ENCODE measurements at places on chromosomes 6 and 20. TPM values are rescaled to one million over a fixed set of nuclear protein-coding genes. Genes with fewer than 3 reads are reported as not detected.

DNA sequence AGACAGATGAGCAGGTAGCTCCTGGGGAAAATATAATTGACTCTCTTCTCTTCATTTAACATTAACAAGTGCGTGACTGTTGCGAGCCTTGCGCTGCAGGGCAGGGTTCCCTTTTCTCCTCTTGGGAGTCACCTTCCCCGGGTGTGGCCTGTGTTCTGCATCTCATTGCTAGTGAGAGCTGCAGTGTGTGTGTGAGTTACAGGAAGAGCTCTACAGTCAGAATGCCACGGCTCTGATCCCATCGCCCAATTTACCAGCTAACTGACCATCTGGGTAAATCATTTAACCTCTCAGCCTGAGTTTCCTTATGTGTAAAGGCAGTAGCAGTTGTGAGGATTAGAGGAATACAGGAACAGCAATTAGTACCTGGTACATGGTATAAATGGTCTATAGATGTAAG is 106.8 kb upstream of the NUP153 start:
- no peak overlapping the region for H3K4me3 ChIP-seq
- H3K36me3 ChIP-seq, result no peaks in the 10 kb centered on the region
- peaks cover 13% of the 10 kb centered on the region for H3K27me3 ChIP-seq
- DNase-seq, result no peak

DNA sequence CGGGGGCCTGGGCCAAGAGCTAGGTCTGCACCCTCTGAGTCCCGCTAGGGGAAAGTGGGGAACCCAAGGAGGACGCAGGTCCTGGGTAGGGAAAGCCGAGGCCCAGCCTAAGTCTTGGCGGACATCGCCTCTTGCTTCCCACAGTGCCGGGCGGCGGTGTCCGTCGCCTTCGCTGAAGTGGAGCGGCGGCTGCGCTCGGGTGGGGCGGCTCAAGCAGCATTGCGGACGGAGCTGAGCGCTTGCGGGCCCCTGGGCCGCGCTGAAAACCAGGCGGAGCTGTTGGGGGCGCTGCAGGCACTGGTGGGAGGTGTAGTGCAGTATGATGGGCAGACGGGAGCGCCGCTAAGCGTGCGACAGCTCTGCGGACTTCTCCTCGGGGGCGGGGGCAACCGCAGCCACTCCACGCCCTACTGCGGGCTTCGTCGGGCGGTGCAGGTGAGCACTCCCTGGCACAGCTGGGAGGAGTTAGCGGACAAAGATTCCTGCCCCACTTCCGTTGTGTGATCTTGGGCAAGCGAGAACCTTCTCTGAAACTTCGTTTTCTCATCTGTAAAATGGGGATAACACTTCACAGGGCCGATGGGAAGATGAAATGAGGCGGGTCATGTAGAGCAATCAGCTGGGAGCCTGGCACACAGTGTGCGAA is 4.2 kb downstream of the PRSS16 start:
- peak overlapping the region; percentile 81 for H3K4me3 ChIP-seq
- peak; percentile 78 for DNase-seq
- H3K36me3 ChIP-seq, result no peaks in the 10 kb centered on the region
- no peak overlapping the region for H3K27ac ChIP-seq

Gene LSM14B
- total RNA-seq, result 42.4 TPM

Gene TCF15
- total RNA-seq, result not detected

DNA sequence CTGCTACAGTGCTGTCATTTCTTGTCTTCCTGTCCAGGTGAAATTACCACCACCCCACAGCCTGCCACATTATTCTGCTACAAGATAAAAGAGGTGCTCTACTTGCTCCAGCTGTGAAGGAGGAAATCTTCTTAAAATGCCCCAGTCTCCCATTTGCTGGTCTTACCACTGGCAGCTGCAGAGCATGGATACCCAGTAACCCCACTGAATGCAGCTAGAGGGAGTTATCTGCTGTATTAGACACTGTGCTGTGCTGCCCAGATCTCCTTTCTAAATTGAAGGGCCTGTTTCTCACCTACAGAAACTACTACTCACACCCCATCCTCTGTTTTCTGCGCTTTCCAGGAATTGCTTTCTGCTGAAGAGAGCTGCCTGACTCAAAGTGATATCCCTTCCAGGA is 517.8 kb downstream of the PKHD1 start:
- H3K27ac ChIP-seq, result no peak overlapping the region
- no peaks in the 10 kb centered on the region for H3K36me3 ChIP-seq
- no peaks in the 10 kb centered on the region for H3K27me3 ChIP-seq
- no peaks in the 10 kb centered on the region for H3K4me1 ChIP-seq
- DNase-seq, result no peak
- no peak overlapping the region for H3K4me3 ChIP-seq

GRCh38 chr6:114055349-114055748 is 84.4 kb upstream of the HDAC2 start:
- H3K4me3 ChIP-seq, result no peak overlapping the region
- no peaks in the 10 kb centered on the region for H3K27me3 ChIP-seq
- H3K36me3 ChIP-seq, result no peaks in the 10 kb centered on the region
- no peak overlapping the region for H3K27ac ChIP-seq
- no peak for DNase-seq

Gene SAMD10
- total RNA-seq, result 12.5 TPM

DNA sequence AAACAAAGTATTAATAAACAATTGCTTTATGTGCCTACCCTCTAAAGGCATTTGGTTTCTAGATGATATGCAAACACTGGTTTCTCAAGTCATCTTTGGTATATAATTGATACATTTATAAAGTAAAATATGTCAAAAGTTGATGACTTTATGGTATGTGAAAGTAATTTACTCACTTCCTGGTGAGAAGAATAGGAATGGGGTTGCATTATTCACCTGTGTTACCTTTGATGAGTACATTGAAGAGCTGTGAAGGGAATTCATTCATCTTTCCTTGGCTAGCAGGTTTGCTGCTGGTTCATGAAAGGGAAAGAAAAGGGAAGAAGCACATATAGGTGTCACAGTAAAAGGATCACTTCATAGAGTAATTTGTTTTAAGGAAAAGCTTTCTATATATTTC is 20.4 kb downstream of the RNF217 start:
- peaks cover 2% of the 10 kb centered on the region for H3K27me3 ChIP-seq
- no peak overlapping the region for H3K27ac ChIP-seq
- no peaks in the 10 kb centered on the region for H3K36me3 ChIP-seq
- peaks cover 8% of the 10 kb centered on the region for H3K4me1 ChIP-seq
- no peak for DNase-seq

- H3K4me1 ChIP-seq, result no peaks in the 10 kb centered on the region
- H3K4me3 ChIP-seq, result no peak overlapping the region
- no peak overlapping the region for H3K27ac ChIP-seq
- DNase-seq, result no peak
Observed at GRCh38 chr20:7327810-7328209, 560.3 kb downstream of the BMP2 start.

DNA sequence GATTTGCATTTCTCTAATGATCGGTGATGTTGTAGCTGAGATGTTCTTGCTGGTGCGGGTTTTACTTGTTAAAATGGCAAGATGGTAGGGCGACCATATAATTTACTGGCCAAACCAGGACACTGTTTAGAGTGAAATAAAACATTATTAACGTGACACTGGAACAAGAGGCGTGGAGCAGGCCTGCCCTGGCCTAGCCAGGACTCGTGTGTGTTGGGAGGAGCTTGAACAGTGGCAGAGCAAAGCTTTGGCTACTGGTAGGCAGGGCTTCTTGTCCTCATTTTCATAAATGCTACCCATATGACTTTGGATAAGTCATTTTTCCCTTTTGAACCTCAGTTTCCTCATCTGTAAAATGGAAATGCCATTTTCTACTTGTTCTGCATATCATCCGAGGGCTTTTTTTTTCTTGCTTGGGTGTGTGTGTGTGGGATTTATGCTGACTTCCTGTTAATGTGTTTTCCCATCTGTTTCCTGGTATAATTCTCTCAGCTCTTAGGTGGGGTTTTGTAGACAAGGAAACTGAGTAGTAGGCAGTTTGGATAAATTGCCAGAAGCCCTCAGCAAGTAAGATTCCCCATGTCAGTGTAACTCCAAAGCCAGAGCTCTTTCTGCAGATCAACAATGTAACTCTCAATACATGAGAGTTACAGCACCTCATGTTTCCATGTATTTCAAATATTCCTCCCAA is 81.7 kb downstream of the TOX2 start:
- H3K4me3 ChIP-seq, result no peak overlapping the region
- H3K4me1 ChIP-seq, result peaks cover 2% of the 10 kb centered on the region
- peaks cover 48% of the 10 kb centered on the region for H3K27me3 ChIP-seq

GRCh38 chr6:70563530-70563929 is 3.2 kb upstream of the SDHAF4 start:
- peaks cover 15% of the 10 kb centered on the region for H3K4me1 ChIP-seq
- H3K4me3 ChIP-seq, result no peak overlapping the region
- H3K27ac ChIP-seq, result no peak overlapping the region
- DNase-seq, result no peak
- peaks cover 3% of the 10 kb centered on the region for H3K36me3 ChIP-seq

Gene LINC00237
- total RNA-seq, result not detected

Gene CCM2L
- total RNA-seq, result not detected

DNA sequence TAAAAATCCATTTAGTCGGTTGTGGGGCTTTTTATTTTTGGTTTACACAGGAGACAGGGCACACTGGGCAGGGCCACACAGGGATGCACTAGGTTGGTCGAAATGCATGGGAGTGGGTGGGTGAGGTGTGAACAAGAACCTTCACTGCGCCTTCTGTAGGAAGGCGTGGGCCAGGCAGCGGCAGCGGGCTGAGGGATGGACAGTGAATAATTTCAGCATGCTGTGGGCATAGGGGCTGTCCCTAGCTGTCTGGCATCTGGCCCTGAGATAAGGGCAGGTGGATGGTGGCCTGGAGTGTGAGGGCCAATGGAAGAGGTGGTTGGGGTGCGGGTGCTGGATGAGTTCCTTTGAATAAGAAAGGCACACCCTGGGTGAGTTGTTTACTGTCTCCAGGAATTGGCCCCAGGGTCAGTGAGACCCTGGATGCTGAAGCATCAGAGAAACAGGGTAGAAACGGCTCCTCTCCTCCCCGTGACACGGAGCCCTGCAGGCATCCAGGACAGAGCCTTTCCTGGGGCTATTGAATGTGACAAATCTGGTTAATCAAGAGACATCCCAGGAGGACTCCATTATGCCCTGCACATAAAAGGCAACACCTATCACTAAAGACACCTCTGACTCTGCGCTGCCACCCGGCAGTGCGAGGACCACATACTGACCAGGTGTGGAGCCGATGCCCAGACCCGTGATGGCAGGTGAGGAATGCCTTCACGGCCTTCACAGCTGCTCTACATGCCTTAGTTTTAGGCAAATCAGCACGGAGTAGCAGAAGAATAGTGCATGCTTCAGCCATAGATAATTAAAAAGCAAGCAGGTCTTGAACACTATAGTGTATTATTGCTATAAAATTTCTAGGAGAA is 123.0 kb upstream of the SNX9 start:
- H3K36me3 ChIP-seq, result no peaks in the 10 kb centered on the region
- H3K27me3 ChIP-seq, result peaks cover 4% of the 10 kb centered on the region
- H3K4me1 ChIP-seq, result no peaks in the 10 kb centered on the region
- no peak for DNase-seq

Gene ENPP5
- not detected for total RNA-seq

- H3K4me3 ChIP-seq, result no peak overlapping the region
- H3K27ac ChIP-seq, result no peak overlapping the region
- H3K27me3 ChIP-seq, result peaks cover 4% of the 10 kb centered on the region
- H3K4me1 ChIP-seq, result peaks cover 33% of the 10 kb centered on the region
- no peaks in the 10 kb centered on the region for H3K36me3 ChIP-seq
Observed at GRCh38 chr6:111970426-111970825, 83.5 kb upstream of the CCN6 start.

DNA sequence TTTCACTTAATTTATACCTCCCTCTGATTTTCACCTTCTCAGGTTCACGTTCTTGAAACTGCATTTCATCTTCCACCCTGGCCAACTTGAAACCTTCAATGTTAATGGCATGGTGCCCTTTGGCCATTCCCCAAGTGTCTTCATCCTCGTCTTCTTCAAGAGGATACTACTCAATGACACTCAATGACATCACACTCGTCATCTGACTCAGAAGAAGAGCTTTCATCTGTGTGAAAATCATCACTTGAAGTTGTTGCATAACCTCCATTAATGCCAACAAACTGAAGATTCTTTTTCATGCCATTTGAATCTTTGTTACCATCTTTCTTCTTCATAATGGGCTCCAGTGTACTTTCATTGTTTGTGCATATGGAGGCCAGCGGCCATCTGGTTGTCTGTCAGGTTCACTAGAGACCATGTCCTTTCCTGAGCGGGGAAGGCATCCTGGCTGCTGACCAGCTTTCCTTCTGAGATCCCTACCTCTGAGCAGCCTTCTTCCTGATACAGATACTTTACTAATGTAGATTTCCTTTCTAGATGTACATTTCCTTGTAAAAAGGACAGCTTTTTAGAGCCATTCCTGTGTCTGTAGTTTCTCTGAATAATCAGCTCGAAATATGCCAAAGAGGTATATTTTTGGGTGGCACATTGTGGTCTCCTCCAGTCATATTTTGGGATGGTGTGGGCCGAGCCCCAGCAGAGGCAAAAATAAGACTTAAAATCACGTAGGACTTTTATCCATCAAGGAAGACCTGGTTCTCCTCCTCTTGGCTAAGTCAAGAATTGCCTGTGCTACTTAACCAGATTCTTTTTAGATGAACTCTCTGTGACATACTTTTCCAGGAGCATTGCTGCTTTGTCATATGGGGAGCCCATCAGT is 21.3 kb downstream of the TRMT6 start:
- H3K4me3 ChIP-seq, result no peak overlapping the region
- no peak overlapping the region for H3K27ac ChIP-seq
- no peak for DNase-seq
- H3K4me1 ChIP-seq, result no peaks in the 10 kb centered on the region
- no peaks in the 10 kb centered on the region for H3K36me3 ChIP-seq
- H3K27me3 ChIP-seq, result peaks cover 20% of the 10 kb centered on the region

- no peaks in the 10 kb centered on the region for H3K4me1 ChIP-seq
- H3K27ac ChIP-seq, result no peak overlapping the region
- H3K4me3 ChIP-seq, result no peak overlapping the region
- no peaks in the 10 kb centered on the region for H3K27me3 ChIP-seq
- DNase-seq, result no peak
Observed at GRCh38 chr6:146357578-146358430, 185.8 kb upstream of the RAB32 start.

DNA sequence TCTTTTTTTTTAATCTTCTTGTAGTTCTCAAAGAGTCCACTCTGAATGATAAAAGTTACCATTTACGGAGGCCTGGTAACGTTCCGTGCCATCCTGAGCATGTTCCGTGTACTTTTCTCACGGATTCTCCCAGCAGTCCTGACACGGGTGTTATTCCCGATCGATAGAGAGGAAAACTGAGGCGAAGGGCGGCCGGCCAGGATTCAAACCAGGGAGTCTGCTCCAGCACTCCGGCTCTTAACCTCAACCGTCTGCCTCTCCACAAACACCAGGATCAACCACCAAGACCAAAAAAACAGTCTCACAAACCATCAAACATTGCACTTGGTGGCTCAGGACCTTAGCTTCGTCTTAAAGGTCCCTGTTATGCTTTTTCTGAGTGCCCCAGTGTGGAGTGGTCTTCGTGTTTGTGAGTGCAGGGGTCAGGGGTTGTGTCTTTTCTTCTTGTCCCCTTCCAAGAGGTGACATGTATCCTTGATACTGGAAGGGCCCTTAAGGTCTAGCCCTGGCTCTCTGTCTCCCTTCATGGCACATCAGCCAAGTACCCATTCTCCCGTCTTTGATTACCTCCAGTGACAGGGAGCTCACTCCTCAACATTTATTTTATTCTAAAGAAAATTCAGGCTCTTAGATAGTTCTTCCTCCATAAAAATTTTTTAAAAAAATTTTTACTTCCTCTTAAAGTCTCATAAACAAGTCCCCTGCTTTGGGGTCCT is 35.1 kb downstream of the SRC start:
- no peak overlapping the region for H3K27ac ChIP-seq
- H3K36me3 ChIP-seq, result no peaks in the 10 kb centered on the region
- peaks cover 5% of the 10 kb centered on the region for H3K27me3 ChIP-seq

Gene UNC93A
- not detected for total RNA-seq

Gene PLCB4
- not detected for total RNA-seq

Gene CCDC170
- not detected for total RNA-seq
